NAMALWA (cell line): ENCODE measurements at places on chromosomes 5 and 9.

GRCh38 chr9:84600739-84601138 lies 68.8 kb upstream of the NTRK2 start:
- no peak for DNase-seq

DNA sequence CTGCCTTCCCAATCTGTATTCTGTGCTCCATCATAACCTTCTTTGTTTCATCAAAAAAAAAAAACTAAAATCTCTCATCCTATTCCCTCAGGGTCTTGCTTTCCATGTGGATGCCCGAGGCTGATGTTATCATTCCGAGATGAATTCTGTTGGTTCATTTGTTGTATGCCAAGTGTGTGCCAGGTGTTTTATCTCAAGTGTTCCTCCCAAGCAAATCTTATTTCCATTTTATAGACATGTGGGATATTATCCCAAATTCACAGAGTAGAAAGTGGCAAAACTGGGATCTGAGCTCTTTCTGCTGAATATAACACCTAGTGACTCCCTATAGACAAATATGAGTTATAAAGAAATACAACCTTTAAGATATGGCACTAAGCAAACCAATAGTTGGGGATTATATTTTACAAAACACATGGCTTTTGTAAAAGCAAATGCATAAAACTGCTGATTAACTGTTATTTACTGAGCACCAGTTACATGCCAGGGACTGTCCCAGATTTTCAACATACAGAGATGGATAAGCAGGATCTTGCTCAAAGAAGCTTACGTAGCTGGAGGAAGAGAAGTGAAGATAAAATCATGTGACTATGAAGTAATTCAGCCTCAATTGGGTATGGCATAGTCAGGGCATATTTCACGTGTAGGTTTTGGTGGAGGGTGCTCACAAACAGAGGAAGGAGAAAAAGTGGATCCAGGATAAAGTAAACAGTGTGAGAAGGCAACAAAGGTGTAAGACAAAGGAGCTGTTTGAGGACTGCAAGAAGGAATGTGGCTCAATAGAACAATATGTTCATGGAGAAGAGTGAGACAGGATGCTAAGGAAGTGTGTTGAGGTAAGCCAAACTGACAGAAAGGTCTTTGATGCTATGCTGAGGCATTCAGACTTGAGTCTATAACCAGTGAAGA lies 143.3 kb upstream of the ADAMTSL1 start:
- no peak for DNase-seq

GRCh38 chr5:6615034-6615815 lies 17.6 kb downstream of the NSUN2 start:
- no peak for DNase-seq

DNA sequence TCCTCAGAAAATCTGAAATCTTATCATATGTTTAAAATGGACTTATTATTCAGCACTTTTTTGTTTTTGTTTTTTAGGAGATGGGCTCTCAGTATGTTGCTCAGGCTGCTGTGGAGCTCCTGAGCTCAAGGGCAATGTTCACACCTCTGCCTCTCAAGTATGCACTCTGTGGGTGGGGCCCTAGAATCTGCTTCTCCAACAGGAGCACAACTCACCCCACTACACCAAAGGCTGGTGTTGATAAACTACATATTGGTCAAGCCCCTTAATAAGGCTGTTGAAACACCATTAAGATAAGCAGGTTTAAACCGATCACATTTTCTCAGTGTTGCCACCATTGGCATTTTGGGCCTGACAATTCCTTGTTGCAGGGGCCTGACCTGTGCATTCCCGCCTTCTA lies 131.6 kb downstream of the FANCC start:
- no peak for DNase-seq

GRCh38 chr9:133734590-133735414 lies 3.4 kb downstream of the SARDH start:
- DNase-seq: no peak
